Stimulated activated CD8-positive, alpha-beta memory T cell treated with anti-CD3 and anti-CD28 coated beads, Interleukin-15, amount 100 ng/mL, for 1 hour (primary cell): ENCODE measurements at places on chromosomes 4 and X.

DNA sequence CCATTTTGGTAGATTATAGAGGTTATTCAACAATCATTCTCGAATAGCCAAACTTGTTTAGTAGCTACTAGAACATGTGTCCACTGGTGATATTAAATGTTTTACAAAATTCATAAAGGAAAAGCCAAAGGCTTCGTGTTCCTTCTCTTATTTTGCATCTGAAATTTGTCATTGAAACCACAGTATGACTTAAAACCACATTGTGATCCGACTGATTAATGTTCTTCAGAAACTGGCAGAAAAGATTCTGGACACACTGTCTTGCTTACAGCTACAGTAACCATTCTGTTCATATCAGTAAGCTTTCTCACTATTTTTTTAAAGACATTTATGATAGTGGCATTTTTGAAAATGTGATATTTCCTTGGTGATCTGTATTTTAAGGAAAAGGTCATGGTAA, 2.6 kb upstream of the SMARCA1 start:
- no peak for DNase-seq

GRCh38 chr4:65658117-65658516, 12.2 kb downstream of the EPHA5 start:
- DNase-seq, result no peak

- DNase-seq, result no peak
These were observed at the start of gene NPFFR2 for GRCh38 chr4:72031868-72032608. Gene NPFFR2, plus strand, starts transcription at chr4:72032000. Its CDS starts 96,592 bp downstream, at chr4:72128592.

- DNase-seq, result no peak
These were observed at the start of gene TRIM2 for GRCh38 chr4:153204247-153204671. Gene TRIM2, plus strand, starts transcription at chr4:153204443. Its CDS starts 88 bp downstream, at chr4:153204531.

- no peak for DNase-seq
These were observed 662 bp downstream of the APBB2 start for GRCh38 chr4:41213625-41214135.

GRCh38 chrX:154068560-154068959, 29.0 kb downstream of the MECP2 start:
- no peak for DNase-seq

DNA sequence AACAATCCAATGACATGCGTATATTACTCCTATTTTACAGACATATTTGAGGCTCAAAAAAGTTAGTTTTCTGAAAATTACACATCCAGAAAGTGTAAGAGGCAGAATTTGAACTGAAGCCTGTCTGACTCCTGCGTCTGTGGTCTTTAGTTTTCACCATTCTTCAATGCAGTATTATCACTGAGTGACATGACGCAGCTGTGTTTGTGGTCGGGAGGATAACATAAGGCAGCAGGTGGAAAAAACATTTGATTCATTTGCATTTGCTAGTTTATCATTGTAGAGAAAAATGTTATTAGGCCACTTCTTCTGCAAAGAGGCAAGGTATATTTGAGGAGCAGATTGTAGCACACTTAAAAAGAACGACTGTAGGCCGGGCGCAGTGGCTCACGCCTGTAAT, 186.7 kb downstream of the TENM3 start:
- no peak for DNase-seq

- DNase-seq, result no peak
These were observed 132.6 kb downstream of the PWWP3B start for GRCh38 chrX:106300656-106301055.

- no peak for DNase-seq
These were observed 61.5 kb downstream of the RFC1 start for GRCh38 chr4:39304651-39305050.

- DNase-seq, result no peak
These were observed 186.3 kb downstream of the NWD2 start for GRCh38 chr4:37430718-37431416.

DNA sequence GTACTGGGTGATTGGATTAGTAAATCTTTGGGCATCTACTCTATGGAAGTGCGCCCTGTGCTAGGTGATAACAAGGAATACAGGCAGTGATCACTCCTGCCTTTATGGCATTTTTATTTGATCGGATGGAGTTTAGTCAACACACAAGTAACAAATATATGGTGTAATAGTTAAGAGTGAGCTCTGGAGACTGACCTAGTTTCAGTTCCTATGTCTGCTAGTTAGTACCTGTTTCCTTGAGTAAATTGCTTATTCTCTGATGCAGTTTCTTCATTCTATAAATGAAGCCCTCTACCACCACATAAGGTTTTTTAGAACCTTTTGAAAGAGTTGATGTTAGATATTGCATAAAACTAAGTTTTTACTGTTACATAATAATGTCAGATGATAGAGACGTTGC, 134.6 kb downstream of the KDM6A start:
- DNase-seq, result no peak

DNA sequence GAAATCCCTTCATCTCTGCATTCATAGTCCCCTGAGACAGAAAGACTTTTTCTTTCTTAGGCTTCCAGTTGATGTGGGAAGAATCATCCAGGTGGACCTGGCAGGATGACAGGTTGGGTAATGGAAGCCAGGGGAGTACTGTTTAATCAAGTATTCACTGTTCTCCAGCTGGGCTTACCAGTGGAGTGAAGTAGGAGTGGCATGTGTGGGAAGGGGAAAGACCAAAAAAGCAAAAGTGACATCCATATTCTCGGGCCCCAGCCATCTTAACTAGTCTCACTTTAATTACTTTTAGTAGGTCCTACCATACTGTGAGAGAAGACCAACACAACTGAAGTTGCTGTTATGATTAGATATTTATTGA, 18.5 kb downstream of the VSIG4 start:
- no peak for DNase-seq

- no peak for DNase-seq
These were observed 26.5 kb downstream of the HMX1 start for GRCh38 chr4:8844976-8845690.

DNA sequence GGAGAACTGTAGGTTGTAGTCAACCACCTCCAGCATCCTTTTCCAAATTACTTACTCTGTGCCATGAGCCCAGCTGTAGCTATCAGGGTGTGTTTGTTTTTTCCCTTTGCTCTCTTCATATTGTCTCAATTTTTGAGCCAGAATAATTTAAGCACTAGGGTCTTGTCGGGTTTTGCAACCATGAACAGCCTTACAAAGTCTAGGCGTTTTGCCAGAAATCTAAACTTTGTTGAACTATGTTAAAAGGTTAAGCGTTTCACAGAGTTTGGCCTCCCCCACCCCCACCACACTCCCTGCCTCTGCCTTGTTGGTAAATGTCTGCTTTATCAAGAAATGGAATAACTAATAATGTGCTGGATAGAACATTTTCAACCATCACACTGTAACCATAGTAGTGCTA, 190.6 kb upstream of the TTC29 start:
- no peak for DNase-seq

GRCh38 chr4:2333356-2333841, 71.5 kb upstream of the MXD4 start:
- DNase-seq, result no peak

DNA sequence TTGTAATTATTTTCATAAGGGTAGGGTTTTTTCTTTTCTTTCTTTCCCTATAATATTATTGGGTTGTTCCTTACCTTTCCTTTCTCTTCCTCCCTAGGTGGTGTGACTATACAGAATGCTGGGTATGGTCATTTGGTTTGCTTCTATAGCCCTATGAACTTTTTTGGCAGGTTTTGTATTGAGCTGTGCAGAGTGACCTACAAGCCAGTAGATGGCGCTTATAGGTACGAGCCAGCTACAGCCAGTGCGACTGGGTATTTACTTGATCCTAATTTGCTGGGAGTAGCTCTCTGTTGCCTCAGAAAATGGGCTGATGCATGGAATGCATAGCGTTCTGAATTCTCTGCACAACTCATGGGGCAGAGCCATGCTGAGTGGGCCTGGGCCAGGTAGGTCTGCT, 423.3 kb downstream of the MAGEE1 start:
- DNase-seq, result no peak

- DNase-seq, result no peak
These were observed 123.3 kb upstream of the TBL1X start for GRCh38 chrX:9341291-9342201.

- DNase-seq, result no peak
These were observed 95.8 kb downstream of the MGST2 start for GRCh38 chr4:139761461-139761860.
